ENCODE measurements at places on chromosomes 1 and 21.

DNA sequence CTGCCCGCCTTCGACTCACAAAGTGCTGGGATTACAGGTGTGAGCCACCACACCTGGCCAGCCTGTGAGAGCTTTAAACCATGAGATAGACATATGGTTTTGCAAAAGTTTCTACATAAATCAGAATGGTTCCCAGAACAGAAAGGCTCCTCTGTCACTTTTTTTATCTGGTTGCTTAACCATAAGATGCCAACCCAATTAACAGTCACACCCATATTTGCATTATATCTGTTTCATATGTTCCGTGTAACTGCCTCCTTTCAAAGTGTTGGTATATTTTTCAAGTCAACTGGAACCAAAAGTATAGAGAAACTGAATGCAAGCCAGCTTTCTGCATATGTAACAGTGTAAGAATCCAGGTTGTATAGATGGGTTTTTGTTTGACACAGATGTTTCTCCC lies 23.7 kb upstream of the RCC1 start:
- DNase-seq, result no peak

DNA sequence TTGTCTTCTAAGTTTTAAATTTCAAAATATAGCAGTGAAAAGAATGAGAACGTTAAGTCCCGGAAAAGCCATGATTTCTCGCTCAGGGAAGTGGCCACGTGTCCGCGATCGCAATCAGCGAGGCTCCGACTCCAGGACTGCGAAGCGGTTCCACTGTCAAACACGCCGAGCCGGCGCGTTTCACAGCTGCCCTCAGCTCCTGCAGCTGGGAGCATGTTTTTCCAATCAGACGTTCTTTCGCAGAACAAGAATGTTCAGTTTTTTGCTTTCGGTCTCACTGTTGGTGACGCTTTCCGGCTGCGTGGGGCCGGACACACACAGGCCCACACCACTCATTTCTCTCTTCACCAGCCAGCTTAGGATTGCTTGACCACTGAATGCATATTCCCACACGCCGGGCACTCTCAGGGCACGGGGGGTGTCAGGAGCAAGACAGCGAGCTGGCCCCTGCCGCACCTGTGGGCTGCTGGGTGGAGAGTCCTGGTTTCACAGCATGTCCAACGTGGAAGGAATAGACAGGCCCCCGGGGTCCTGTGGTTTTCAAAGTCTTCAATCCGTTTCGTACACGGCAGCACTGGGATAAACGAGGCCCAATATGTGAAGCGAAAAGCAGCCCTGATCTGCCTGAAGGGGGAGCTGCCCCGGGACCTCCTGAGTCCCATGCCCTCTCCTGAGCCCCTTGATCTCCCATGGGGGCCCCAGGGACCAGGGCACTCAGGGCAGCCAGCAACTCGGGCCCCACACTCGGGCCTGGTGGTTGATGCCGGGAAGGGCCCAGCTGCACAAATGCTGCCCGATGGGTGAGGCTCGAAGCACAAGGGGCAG lies 47.3 kb upstream of the COL18A1 start:
- no peak for DNase-seq

GRCh38 chr1:226111883-226112261 lies 49.4 kb downstream of the H3-3A start:
- DNase-seq, result no peak

DNA sequence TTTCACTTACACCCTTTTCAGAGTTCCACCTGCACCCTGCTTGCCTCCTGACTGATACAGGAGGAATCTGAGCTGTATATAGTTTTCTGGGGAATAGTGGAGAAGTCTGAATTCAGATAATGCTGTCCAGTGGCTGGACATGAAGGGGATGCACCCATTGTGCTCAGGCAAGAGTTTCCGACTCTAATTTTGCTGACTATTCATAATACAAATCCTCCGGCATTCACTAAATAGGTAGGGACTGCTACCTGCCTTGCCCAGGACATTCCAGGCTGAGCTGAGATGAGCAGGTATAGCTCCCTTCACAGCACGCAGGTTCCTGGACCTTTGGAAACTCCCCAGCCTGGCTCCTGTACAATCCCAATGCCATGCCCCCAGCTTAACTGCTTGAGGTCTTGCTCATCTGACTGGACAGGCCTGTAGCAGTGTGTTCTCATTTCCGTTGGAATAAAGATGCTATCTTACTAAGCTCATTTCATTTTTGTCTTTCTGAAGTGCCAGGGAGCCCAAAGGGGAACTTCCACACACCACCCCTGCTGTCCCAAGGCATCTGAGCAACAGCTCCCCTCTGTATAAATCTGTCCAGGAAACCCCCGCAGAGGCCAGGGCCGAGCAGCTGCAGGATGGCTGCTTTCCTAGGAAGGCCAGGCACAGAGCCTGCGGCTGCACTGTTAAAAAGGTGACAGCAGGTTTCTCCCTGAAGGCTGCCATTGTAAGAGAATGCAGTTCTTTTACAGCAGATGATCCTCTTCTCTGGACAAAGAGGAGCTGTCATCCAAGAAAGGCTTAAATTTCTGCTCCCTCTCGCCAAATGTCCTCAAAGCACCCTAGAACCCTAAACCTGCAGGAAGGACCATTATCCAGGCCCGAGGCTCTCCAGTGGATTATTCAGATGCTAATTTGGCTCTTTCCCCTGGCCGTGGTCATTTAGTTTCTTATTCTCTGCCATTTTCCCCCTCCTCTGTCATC lies 21.7 kb upstream of the VASH2 start:
- DNase-seq, result no peak

DNA sequence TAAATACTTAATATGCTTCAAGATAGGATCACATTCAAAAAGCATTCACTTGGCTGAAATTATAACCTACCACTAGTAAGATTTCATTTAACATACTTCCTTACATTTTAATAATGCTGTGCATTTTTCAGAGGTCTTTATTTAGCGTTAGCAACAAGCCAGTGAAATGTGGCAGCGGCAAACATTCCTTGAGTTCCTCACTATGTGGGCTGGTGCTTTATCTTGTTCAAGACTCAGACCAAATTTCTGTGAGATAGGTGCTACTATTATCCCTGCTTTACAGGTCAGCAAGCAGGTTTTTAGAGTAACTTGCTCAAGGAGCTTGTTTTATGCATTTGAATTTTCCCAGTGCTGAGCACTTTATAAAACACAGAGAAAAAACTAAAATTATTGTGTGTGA lies 132.7 kb downstream of the PLPPR4 start:
- DNase-seq, result no peak

GRCh38 chr1:5796028-5796427 lies 196.2 kb downstream of the NPHP4 start:
- no peak for DNase-seq

GRCh38 chr1:79859212-79859948 lies 852.9 kb upstream of the ADGRL4 start:
- DNase-seq, result no peak

DNA sequence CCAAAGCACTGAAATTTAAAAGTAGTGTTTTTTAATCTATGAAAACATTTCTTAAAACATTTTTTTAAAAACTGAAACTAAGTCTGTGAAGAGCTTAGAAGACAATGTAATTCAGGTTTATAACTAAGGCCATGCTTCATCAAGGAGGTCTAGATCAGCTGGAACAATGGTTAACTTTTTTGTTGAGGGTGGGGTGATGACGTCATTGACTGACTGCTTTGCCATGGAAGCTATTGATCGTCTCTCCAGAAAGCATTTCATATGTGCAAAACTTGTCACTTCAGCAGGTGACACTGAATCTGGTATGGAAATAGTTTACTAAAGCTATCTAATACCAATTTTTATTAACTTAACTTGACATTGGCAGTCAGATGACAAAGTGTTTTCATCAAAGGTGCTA lies 21.0 kb downstream of the RAVER2 start:
- DNase-seq, result no peak

- no peak for DNase-seq
Measured at GRCh38 chr21:44456915-44457736, 1.8 kb downstream of the LRRC3 start.

DNA sequence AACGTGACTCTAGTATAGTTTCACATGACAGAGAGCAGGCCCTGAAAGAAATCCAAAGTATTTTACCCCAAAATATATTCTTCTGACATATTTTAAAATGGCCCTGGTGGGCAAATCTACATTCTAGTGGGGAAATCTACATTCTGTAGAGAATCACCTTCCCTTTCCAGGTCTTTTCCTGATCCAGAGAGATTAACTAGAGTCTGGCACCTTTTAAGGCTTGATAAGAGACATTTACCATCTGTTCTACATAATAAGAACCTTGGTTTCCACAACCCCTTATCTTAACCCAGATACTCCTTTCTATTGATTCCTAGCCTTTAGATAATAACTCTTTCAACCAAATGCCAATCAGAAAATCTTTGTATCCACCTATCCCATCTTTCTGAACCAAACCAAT lies 17.0 kb upstream of the L1TD1 start:
- no peak for DNase-seq

DNA sequence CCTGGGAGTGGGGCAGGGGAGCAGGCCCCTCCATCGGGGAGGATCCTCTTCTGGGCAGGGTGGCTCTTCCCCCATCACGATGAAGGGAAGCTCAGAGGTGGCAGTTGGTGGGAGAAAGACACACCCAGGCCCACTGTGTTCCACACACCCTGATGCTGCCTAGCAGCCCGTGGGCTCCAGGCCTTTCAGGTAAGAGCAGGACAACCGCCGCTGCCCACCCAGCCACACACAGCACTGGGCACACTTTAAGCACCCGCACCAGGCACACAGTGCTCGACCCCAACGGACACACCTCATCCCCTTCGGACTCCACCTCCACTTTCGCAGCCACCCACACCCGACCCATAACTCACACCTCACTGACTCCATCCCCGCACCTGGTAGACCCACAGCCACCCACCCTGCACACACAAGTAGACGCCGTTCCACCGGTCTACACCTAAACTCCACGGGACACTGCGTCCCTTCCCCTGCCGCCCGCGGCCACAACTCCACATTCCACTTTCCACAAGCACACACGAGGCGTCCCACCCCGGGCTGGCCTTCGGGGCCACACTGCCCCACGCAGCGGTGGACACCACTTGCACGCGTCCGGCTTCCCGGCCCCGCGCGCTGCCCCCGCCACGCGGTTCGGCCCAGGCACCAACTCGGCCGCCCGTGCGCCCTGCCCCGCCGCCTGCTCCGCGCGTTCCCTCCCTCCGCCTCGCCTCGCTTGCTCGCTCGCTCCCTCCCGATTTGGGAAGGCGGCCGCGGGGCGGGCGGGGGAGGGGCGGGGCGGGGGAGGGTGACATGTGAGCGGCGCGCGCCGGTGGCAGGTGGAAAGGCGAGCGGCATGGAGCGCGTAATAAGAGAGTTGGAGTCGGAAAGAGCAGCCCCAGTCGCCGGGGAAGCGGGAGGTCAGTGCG lies at the start of gene KCNQ4:
Gene KCNQ4, plus strand, starts transcription at position 787 of the 905 bp plus-strand sequence. CDS start 307 bp downstream, outside the sequence.
- DNase-seq, result no peak

- DNase-seq, result peak; percentile 45
Measured at GRCh38 chr1:21216835-21217811, 40.4 kb upstream of the EIF4G3 start.

GRCh38 chr1:210207597-210208450 lies 24.8 kb upstream of the SERTAD4 start:
- DNase-seq, result no peak

GRCh38 chr1:12007204-12007603 lies 12.1 kb upstream of the MIIP start:
- DNase-seq, result no peak

- DNase-seq, result no peak
Measured at GRCh38 chr1:76269155-76269554, 194.6 kb downstream of the ST6GALNAC3 start.

GRCh38 chr1:26754086-26754874 lies 33.5 kb upstream of the PIGV start:
- no peak for DNase-seq

DNA sequence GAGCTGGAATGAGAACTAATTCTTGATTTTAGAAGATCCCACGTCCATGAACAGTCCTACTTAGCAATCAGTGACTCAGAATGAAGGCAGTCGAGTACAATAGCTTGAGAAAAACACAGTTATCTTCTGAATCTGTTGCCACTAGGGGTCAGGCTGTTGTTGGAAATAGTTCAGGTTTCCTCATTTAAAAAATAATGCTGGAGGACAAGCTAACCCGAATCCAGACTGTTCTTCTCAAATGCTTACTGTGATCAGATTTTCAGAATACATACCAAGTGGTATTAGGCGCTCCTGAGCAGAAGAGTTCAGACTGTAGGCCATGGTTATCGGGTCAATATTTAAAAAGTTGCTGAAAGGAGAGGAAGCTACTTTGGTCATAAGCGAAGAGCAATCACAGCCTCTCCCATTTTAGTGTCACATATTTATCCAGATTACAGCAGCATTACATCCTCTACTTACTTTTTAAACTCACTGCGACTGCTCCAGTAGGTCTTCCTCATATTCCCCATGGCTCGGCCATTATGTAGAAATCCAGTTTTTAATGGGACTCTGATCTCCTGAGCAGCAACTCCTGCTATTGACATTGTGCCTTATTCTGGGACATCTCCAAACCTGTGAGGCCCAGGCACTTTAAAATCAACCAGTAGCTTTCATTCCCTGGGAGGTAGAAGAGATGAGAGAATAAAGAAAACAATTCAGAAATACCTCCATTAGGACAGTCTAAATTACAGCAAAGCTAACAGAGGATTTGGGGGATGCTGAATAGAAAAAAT lies 10.9 kb downstream of the ERRFI1 start:
- no peak for DNase-seq

GRCh38 chr1:147565189-147565980 lies 24.1 kb downstream of the BCL9 start:
- DNase-seq, result no peak

DNA sequence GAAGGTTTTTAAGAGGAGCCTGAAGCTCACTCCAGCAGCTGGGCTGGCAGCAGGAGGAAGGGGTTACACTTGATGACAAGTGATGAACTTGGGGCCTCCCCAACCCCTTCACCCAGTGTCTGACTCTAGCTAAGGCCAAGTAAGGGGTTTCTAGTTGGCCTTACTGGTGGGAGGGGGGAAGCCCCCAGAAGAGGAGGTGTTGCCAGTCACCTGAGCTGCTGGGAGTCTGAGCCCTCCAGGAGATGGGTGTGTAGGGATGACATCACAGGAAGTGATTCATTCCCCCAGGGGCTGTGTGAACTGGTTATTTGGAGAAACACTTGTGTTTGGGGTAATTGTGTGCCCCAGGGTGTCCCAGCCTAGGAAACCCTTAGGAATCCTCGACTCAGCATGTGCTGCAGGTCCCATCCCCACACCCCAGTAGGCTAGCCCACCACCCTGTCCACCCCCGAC lies 3.1 kb downstream of the PADI1 start:
- peak; percentile 28 for DNase-seq

All from stimulated activated CD8-positive, alpha-beta memory T cell treated with anti-CD3 and anti-CD28 coated beads, Interleukin-7, amount 100 ng/mL, for 24 hours (primary cell).